ENCODE measurements at places on chromosomes 7 and 10.

- DNase-seq: no peak
Measured at GRCh38 chr10:51100221-51100620, 25.9 kb downstream of the PRKG1 start.

DNA sequence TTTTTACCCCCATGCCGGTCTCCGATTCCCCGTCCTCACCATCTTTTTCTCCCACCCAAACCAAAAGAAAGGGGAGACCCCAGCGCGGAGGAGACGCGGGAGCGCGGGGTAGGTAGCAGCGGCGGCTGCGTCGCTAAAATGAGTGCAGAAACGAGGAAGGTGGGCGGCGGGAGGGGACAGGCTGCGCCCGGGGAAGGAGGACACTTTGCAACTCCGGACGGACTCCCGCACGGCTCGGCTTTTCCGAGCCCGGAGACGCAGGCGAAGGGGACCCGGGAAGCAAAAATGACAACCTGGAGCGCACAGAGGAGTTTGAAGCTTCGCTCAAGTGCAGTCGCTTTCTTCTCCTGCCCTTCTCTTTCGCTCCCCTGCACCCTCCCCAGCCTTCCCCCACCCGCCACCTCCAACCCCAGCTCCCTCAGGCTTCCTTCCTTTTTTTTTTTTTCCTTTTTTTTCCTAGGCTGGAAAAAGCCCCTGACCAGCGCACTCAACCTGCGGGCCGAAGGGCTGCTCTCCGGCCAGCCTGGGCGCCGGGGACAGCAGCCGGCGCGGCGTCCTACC is 453 bp downstream of the SFMBT2 start:
- DNase-seq: no peak

GRCh38 chr10:98331885-98332284 is 63.9 kb upstream of the LOXL4 start:
- DNase-seq: peak; percentile 70

DNA sequence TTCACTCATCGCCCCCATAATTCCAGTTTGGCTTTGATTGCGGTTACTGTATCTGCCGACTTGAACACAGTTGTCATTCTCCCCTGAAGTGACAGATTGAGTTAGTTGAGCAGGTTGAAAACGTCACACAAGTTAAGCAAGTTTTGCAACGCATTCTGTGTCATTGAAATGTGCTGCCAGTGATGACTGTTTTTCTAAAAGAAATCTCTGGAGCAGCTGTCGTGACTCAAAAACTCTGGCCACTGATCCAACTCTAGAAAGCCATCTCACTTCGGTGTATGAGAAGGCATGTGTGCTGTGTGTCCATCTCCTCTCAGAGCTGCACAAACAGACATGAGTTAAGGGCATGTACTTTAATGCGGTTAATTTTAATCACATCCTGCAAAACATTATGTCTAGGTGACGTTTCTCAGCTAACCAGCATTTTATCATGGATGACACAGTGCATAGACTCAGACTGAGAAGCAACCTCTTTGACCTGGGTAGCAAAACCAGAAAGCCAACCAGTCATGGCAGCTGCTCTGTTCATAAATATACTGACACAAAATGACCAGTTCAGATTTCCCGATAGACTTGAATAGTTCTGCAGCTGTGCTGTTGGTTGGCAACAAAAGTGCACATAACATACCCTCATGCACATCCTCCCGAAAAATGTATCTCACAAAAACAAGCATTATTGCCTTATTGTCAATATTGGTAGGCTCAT is 69.3 kb downstream of the CSTF2T start:
- DNase-seq: no peak

- DNase-seq: no peak
Measured at GRCh38 chr7:52647046-52647445, 388.4 kb upstream of the POM121L12 start.

DNA sequence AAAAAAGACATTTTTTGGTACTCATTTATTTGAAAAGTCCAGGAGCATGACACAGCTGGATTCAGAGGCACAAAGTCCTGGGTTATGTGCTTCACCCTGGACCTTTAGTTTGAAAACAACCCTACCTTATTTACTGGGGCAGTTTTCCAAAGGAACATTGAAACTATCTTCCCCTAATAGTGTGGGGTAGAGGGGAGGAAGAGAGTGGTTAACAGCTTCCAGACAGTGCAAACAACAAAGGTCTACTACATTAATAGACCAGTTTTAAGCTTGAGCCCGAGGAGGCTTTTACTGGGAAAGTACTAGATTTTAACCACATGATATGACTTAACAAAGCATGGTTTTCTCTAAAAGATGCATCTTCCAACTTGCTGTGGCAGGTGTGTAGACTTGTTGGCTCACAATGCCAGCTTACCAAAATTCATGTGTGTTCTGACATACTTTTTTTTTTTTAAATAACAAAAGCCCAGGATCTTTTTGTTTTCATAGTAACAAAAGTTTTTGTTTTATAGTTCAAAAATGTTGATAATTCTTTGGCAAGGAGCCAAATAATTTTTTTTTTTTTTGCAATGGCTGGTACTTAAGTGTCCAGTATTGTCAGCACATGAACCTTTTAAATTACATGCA is 1.8 kb downstream of the GSTO1 start:
- no peak for DNase-seq

- no peak for DNase-seq
Measured at GRCh38 chr7:74482629-74483401, 29.1 kb downstream of the GTF2IRD1 start.

- DNase-seq: no peak
Measured at GRCh38 chr10:14128519-14128918, 202.2 kb downstream of the FRMD4A start.

DNA sequence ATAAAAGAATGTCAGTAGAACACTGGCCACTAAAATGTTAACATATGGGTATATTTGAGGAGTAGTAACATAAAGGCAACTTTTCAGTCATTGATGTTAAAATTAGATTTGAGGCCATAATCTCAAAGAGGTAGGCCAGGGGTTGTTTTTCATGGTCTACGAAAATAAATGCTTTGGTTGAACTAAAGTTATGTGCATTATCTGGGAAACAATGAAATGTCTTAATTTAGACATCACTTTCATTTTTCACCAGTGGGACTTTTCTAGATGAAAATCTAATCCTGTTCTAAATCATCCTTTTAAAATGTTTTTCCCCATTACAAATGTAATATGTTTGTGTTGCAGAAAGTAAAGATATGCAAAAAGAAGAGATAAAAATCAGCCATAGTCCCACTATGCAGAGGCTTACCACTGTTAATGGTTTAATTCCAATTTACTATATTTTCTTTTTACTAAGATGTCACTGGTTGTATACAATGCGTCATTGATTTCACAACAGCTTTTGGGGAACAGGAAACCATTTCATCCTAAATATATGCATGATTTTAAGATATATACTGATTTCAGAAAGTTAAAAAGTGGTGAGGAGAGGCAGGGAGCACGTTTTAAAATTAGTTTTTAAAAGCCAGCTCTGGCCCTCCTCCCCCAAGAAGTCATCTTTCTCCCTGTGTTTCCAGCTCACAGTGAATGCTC is 64.3 kb downstream of the ARID5B start:
- DNase-seq: no peak

DNA sequence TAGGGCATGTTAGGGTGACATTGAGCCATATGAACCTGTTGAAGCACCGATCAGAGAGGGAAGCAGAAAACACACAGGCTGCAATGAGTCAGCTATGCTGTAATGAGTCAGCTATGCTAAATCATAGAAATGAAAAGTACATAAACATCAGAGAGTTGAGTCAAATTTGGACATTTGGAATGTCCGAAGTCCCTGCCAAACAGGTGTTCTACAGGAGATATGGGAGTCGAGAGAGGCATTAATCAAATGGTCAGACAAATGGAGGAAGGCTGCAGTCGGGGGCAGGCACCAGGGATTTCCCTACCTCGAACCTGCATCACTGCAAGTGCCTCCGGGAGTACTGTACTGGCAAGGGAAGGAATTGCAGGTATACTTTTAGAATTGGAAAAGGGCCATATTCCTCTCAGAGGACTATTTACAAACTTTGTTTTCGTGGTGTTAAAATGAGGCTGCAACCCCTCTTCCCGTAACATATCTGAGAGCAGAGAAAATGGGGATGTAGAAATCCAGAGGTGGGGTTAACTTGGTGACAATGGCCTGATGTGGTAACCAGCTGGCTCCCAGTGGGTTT is 8.8 kb upstream of the ZC3HAV1 start:
- no peak for DNase-seq

DNA sequence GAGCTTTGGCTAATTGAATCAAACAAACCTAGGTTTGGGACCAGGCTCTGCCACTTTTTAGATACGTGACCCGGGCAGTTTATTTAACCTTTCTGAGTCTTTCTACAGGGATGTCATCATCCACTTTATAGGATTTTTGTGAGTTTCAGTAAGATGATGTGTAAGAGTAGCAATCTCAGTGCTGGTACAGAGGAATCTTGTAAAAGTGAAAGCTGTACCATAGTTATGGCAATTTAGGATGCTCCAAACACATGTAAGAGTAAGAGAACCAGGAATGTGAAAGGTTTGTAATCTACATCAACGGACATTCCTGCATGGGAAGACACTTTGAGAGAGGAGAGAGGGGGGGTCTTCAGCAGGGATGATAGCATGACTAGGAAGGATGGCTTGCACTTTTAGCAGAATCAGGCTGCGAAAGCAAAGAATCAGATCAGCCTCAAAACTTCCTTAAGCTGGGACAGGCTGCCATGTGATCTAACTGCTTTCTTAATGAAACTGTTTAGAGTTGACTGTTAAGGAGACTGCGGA is 968 bp downstream of the NOLC1 start:
- DNase-seq: no peak

DNA sequence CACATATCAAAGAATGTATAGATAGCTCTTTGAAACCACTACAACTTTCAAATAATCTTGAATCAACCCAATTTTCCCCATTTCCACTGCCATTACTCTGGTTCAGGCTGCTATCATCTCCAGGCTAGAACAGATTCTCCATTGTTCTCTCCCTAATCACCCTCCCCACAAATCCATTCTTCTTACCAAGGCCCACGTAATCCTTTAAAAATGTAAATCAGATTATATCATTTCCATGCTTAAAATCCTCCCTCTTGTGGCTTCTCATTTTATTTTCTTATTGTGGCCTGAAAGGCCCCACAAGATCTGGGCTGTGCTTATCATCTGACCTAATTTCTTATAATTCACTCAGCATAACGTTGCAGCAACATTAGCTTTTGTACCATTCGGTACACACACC is 3.0 kb upstream of the PON1 start:
- no peak for DNase-seq

DNA sequence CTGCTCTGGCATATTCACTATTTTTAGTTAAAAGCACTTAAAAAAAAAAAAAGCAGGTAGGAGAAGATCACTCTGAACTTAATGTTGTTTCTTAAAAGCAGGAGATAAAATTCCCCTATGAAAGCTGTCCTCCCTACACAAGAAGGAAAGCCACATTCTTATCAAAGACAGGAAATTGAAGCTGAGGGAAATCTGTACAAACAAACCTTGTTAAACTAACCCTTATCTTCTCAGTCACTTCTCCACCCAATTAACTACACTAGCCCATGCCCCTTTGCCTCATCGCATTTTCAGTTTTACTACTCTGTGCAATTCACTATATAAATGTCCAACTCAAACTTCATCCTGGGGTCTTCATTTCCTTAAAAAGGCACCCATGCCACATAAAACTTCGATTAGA is 2.7 kb upstream of the CDCA7L start:
- DNase-seq: no peak

GRCh38 chr7:44965937-44966730 is 12.7 kb downstream of the MYO1G start:
- no peak for DNase-seq

DNA sequence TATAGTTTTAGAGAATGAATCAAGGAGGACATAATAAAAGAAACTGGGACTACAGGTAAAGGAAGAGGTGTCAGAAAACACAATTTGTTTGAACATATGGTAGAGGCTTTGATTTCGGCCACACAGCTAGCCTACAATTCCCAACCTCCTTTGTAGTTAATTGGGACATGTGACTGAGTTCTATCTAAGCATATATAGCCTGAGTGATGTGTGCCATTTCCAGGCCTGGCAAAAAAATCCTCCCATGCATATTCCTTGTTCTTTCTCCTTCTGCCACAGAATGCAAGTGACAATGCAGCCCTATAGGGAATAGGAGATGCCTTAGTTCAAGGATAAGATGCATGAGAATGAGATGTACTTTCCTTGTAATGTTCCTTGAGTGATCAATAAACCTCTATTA is 590.7 kb upstream of the STEAP1 start:
- DNase-seq: no peak

- peak; percentile 42 for DNase-seq
Measured at GRCh38 chr7:30074422-30075030, 46.3 kb downstream of the PLEKHA8 start.

- no peak for DNase-seq
Measured at GRCh38 chr10:125415006-125415633, 254.8 kb upstream of the CTBP2 start.

- no peak for DNase-seq
Measured at GRCh38 chr10:64040781-64041180, 519.6 kb downstream of the REEP3 start.

- DNase-seq: no peak
Measured at GRCh38 chr10:16992611-16993119, 136.9 kb downstream of the CUBN start.

- DNase-seq: no peak
Measured at GRCh38 chr10:79252971-79253370, 94.3 kb upstream of the PPIF start.

DNA sequence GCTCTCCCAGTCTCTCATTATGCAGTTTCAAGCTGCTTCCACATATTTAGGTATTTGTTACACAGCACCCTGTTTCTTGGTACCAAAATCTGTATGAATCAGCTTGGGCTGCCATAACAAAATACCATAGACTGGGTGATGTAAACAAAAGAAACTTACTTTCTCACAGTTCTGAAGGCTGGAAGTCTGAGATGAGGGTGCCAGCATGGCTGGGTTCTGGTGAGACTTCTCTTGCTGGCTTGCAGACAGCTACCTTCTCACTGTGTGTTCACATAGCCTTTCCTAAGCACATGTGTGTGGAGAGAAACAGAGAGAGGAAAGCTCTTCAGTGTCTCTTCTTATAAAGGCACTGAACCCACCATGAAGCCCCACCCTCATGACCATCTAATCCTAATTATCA is 15.7 kb upstream of the CBLL1 start:
- no peak for DNase-seq

DNA sequence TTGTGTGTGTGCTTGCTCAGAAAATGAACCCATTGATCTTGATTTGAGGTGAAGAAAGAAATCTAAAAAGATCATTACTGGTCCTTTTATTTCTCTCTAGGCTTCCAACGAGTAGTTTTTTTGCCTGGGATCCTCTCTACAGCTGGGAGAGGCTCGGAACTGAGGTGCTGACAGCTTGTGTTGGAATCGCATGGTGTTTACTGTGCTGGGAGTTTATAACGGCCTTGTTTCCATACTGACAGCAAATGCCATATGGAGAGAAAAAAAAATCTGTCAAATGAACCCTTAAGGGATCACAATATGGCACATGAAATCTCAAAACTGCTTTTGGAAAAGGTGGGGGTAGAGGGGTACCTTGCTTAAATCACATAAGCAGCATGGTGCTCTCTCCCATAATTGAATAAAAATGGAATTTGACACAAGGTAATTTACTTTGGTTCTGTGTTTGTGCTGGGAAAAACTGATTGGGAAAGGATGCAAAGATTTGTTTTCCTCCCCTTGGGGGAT is 165.0 kb downstream of the RGS10 start:
- DNase-seq: no peak

- DNase-seq: no peak
Measured at GRCh38 chr10:58963723-58964124, 212.7 kb upstream of the PHYHIPL start.

- DNase-seq: no peak
Measured at GRCh38 chr7:16609842-16610450, 35.6 kb downstream of the ANKMY2 start.

- DNase-seq: no peak
Measured at GRCh38 chr7:53340220-53340619, 304.8 kb downstream of the POM121L12 start.

- DNase-seq: no peak
Measured at GRCh38 chr7:114629762-114630161, 215.1 kb downstream of the FOXP2 start.

All from DMS153 (cell line).